ENCODE measurements at places on chromosomes 1 and 21. TPM values are rescaled to one million over a fixed set of nuclear protein-coding genes. Genes with fewer than 3 reads are reported as not detected.

NECTIN4 gene
- not detected for total RNA-seq

FAM3B gene
- 1.1 TPM for total RNA-seq

COL24A1 gene
- total RNA-seq: 0.94 TPM

GRCh38 chr1:232474826-232475225 is 155.1 kb downstream of the SIPA1L2 start:
- H3K27ac ChIP-seq: no peak overlapping the region
- DNase-seq: no peak
- H3K4me3 ChIP-seq: no peak overlapping the region
- peaks cover 84% of the 10 kb centered on the region for H3K36me3 ChIP-seq
- H3K27me3 ChIP-seq: no peaks in the 10 kb centered on the region
- peaks cover 3% of the 10 kb centered on the region for H3K4me1 ChIP-seq

DNA sequence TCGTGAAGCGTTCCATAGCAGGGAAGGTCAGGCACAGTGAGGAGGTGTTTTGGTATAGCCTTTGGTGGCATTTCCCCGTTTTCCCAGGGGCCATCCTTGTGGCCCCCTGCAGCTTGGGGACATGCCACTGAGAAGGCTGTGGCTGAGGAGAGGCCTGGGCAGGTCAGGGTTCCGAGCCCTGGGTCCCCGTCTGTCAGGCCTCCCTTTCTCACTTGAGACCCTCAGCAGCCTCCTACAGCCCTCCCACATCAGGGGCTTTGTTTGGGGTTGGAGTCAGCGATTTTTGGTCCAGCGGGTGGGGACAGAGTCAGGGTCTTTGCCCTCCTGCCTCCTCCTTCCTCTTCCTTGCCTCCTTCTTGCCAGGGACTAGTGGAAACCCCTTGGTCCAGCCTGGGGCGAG is 22.2 kb downstream of the LDLRAP1 start:
- DNase-seq: no peak
- H3K4me1 ChIP-seq: no peaks in the 10 kb centered on the region
- no peaks in the 10 kb centered on the region for H3K27me3 ChIP-seq
- no peaks in the 10 kb centered on the region for H3K36me3 ChIP-seq
- H3K4me3 ChIP-seq: no peak overlapping the region

GRCh38 chr1:212718499-212718898 is 18.9 kb upstream of the BATF3 start:
- no peaks in the 10 kb centered on the region for H3K36me3 ChIP-seq
- H3K27ac ChIP-seq: no peak overlapping the region
- no peak for DNase-seq
- no peaks in the 10 kb centered on the region for H3K27me3 ChIP-seq
